ENCODE measurements at places on chromosomes 4 and X.

GRCh38 chr4:130576218-130576617 lies 1480.3 kb downstream of the C4orf33 start:
- no peak for DNase-seq

GRCh38 chr4:1081689-1082040 lies 31.7 kb downstream of the RNF212 start:
- no peak for DNase-seq

DNA sequence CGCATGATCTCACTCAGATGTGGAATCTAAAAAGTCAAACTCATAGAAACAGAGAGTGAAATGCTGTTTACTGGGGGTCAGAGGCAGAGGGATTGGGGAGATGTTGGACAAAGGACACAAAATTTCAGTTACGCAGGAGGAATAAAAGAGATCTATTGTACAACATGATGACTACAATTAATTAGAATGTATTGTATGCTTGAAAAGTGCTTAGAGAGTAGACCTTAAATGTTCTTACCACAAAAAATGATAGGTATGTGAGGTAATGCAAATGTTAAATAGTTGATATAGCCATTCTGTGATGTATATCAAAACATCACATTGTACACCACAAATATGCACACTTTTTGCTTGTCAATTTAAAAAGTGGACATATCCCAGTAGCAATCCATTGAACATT lies 36.1 kb upstream of the PHKA2 start:
- no peak for DNase-seq

- no peak for DNase-seq
These were observed 46.6 kb upstream of the CDX4 start for GRCh38 chrX:73400136-73400748.

GRCh38 chrX:131595120-131595519 lies 51.2 kb downstream of the OR13H1 start:
- no peak for DNase-seq
